ENCODE measurements at places on chromosomes 1 and 21.

DNA sequence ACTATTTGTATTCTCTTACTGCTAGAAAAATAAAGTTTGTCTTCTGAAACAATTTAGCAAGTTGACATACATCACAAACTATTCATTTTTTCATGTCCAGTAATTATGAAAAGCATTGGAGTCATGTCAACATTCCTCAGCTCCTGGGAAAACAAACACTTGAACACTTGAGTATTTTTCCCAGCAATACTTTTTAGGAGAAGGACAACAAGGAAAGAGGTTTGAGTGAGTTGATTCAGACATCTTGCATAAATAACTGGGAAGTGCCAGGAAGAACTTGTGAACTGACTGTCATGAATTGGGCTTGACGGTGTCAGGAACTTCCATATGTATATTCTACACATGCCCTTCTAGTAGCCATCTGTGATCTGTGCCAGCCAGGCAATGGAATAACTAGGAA lies 195.6 kb downstream of the HMCN1 start:
- no peak for DNase-seq

DNA sequence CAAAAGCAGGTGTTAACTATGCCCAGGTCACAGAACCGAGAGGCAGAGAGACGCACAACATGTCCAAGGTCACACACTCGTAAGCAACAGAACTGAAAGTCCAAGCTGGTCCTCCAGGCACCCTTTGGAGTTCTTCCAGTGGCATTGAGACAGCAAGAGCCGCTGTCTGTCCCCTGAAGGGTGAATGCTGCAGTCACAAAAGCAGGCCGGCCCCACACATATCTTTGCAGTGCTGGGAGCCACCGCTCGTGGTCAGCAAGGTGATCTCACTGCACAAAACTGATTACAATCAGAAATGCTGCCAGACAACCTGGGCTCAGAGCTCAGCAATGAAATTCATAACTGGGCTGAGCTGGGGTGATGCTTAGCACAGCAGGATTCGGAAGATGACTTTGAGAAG lies 47.4 kb upstream of the RAB4A start:
- DNase-seq = no peak

- DNase-seq = no peak
Observed at GRCh38 chr1:214028095-214028494, 40.3 kb downstream of the PROX1 start.

DNA sequence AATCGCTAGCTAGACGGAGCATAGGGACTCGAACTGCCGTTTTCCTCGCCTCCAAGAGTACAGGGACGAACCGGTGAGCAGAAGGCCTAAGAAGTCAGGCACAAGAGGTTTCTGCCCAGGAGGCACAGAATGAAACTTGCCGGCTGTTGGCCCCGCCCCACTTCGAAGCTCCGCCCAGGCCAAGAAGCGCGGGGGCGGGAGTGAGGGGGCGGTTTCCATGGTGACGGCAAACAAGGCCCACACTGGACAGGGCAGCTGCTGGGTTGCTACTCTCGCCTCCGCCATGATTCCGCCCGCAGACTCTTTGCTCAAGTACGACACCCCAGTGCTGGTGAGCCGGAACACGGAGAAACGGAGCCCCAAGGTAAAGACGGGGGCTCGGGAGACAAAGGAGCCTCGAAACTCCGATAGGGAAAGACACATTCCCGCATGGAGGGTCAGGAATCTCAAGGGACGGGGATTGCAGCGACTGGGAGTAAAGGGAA lies at the start of gene DNALI1:
TSS of gene DNALI1 (plus strand) at position 229 of the 485 bp plus-strand sequence. CDS start at position 284, 55 bp downstream.
- DNase-seq = peak; percentile 75

GRCh38 chr21:21324297-21324696 lies 326.1 kb downstream of the NCAM2 start:
- DNase-seq = no peak

- DNase-seq = peak; percentile 78
Observed at GRCh38 chr1:36350659-36351226, 27.3 kb upstream of the EVA1B start.

- DNase-seq = no peak
Observed at GRCh38 chr1:89827902-89828301, 7.1 kb downstream of the LRRC8D start.

DNA sequence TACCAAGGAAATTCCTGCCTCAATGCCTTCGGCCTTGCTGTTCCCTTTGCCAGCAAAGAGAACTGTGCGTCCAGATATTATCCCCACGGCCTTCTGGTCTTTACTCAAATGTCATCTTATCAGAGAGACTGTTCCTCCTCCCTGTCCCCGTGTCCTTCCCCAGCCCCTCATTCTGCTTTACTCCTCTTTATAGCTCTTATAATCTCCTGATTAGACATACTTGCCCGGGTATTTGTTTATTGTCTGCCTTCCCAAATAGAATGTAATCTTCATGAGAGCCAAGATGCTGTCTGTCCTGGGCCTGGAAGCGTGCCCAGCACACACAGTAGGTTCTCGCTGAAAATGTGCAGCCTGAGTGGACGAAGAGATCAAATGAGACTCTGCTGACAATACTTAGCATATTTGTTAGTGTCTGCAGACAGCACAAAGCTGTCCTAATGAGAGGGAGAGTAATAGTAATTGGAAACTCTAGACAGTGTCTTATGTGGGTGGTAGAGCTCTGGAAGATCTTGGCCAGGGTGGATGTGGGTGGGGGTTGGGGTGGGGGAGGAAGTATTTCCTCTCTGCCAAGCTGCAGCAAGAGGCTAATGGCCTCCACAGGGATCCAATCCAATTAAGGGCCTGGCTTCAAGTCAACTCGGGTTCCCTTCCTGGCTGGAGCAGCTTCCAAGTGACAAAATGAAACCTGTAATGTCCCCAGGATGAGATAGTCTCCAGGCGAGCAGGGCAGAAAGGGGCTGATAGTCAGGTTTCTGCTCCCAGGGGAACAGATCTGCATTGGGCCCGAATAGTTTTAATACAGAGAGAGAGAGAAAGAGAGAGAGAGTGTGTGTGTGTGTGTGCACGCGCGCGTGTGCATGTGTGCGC lies 9.5 kb upstream of the CLIC4 start:
- no peak for DNase-seq

- DNase-seq = no peak
Observed at GRCh38 chr21:21147374-21147745, 149.2 kb downstream of the NCAM2 start.

DNA sequence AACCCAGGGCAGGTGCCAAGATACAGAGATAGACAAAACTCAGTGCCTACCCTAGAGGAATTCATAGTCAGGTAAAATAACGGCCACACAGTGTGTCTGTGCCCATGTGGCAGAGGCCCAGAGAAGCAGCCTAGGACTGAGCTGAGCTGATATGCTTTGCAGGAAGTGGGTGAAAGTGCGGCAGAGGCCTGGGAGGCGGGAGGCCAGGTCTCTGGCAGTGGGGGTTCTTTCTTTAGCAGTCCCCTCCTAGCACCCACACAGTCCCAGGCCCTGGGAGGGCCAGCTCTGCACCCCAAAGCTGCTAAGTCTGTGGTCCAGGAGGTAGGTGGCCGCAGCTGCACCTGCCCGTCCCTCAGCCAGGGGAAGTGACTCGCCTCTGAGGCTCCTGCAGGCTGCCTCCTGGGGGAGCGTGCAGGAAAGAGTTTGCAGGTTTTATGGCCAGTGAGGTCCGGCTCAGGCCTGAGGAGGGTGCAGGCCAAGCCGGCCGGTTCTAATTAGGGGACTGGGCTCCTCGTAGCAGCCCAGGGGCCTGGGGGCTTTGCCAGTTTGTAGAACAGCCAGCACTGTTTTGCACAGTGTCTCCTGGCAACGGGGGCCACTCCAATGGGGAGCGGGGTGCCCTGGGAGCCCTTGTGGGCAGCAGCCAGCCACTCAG lies 107.9 kb downstream of the SPSB1 start:
- DNase-seq = peak; percentile 18

DNA sequence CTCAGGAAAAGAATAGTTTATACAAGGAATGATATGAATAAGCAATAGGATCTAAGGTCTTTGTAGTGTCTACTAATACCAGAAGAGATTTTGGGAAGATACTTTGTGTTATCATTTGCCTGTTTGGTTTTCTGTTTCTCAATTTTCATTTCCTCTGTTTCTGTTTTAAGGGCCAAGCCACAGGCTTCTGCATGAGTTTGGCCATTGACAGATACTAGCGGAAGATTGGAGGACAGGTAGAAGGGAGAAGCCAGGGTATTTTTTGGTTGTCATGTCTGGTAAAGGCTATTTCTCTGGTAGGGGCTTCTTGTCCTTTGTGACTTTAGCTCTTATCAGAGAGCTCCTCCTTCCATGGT lies 51.4 kb downstream of the HS2ST1 start:
- no peak for DNase-seq

GRCh38 chr1:156480411-156481192 lies 20.0 kb downstream of the MEF2D start:
- no peak for DNase-seq

DNA sequence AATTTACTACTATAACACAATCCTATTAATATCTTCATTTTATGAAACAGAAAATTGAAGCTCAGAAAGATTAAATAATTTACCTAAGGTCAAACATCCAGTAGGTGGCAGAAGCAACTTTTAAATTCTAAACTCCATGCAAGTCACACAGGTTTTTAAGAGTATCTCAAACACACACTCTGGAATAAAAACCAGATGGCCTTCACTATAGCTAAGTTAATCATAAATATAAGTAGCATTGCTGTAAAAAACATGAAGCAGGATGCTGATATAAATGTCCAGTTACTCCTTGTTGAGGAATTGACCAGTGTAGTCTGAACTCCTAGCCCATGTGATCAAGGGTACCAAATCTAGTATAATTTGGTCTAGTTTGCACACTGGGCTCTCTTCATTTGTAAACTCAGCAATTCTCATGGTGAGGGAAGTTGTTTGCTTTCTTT lies 9.4 kb upstream of the FMO3 start:
- peak; percentile 4 for DNase-seq

- DNase-seq = no peak
Observed at GRCh38 chr1:45960930-45961715, 157.7 kb downstream of the MAST2 start.

DNA sequence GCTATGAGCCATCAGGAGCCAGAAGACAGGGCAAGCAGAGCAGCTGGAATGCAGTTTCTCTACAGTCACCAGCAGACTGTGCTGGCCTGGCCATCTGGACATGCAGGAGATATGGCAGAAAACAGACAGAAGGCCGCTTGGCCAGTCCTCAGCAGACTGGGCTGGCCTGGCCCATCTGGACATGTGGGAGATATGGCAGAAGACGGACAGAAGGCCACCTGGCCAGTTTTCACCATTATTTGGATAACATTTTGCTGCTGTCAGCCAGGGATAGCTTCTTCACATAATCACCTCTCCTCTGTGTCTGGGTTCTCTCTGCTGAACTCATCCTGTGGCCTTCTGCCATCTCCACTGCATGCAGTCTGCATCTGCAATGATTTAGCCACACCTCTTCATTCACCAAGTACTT lies 25.0 kb upstream of the CACYBP start:
- DNase-seq = no peak

DNA sequence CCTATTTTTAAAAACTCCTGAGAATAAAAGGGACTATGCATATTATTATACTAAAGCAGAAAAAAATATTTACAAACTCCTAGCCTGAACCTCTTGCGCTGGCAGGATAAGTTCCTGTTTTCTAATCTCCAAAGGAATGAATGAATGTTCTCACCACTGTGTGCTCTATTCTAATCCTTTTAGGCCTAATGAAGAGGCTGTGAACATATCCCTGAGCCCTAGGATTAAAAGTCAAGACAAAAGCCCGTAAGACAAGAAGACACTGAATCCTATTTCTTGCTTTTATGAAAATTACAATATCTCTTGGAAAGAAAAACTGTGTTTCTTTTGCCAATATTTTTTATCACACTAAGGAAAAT lies 317.5 kb downstream of the HHAT start:
- DNase-seq = no peak

DNA sequence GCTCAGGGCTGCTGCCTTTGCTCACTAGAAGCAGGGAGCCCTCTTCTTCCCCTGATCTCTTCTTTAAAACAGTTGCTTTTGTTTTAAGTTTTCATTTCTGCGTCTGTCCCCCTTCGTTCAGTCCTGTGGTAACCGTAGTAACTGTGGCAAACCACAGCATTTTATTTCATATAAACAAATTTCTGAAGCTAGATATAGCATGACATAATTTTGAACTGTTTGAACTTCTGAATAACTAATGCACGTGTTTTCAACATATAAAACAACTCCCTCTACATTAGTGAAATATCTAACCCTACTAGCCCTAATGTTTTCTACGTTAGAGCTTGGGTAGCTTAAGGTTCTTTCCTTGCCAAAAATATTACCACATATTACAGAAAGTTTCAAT lies 104.6 kb downstream of the DISP1 start:
- peak; percentile 25 for DNase-seq

DNA sequence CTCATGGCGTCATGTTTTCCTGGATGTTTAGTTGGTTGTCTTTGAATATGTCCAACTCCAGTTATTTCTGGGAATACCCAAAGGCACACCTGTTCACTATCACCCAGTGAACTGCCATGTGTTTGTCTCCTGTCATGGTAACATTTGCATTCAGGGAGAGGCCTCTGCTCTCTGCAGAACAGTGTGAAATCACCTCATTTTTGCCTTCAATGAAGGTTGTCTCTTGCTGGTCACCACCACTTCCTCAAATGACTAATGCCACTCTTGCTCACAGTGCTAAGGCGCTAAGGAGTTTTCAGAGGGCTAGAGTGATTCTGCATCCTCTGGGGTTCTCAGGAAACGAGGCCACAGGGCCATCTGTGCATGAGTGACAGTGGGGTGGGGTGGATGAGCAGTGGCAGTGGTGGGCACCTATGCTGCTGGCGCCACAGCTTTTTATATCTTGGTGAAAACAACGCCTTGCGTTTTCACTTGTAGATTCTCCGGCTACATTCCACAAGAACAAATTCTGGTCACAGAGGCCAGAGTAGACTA lies 60.0 kb upstream of the ATP5PO start:
- peak; percentile 58 for DNase-seq

- peak; percentile 88 for DNase-seq
Observed at GRCh38 chr1:183163316-183163715, 22.7 kb upstream of the LAMC2 start.

DNA sequence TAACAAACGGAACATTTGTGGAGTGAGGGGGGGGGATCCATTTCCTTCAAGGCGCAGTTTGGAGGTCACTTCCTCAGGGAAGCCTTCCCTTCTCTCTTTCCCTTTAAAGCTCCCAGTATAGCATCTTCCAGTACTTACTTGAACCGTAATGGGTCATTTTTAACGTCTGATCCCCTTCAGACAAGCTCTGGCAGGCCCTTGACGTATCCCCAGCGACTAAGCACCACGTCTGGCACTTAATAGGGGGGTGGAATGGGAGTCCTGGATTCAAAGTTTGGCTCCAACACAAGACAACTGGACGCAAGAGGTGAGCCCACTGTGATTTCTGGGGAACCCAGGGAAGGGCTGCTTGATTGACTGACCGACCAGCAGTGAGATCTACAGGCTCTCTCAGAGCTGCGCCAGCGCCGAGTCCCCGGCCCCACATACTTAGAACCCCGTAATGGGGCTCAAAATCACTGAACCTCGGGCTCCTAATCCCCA lies 441 bp downstream of the YARS1 start:
- peak; percentile 12 for DNase-seq

DNA sequence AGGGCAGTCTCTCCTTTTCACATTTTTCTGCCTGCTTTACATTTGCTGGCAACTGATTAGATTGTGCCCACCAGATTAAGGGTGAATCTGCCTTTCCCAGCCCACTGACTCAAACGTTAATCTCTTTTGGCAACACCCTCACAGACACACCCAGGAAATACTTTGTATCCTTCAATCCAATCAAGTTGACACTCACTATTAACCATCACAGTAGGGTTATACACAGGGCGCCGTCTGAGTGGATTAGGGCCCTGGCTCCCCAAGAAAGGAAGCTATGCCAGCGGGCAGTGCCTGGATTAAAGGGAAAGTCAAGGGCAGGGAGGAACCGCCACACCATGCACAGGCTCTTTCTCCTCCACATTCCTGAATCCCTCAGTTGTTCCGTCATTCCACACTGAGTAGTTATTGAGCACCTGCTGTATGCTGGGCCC lies 56.2 kb downstream of the EVA1C start:
- no peak for DNase-seq

All from HFFc6 (cell line).